Testis (tissue), 5 donors: ENCODE measurements at places on chromosomes 1 and 21. TPM values are rescaled to one million over a fixed set of nuclear protein-coding genes. Genes with fewer than 3 reads are reported as not detected.

DNA sequence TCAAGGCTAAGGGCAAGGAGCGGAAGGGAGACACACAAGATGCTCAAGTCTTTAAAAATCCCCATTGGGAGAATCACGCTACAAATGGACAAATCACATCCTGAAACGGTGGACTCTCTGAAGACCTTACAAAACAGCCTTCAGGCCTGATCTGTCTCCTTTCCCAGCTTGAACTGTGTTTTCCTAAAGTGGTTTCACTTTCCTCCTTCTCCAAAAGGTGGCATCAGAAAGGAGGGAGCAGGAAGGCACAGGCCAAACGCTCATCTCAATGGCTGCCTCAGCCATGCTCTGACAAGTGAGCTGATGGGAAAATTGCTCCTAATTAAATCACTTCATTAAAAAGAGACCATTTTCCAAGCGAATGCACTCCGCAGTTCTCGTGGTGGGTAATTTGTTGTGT, 47.7 kb downstream of the UTP25 start:
- H3K27me3 ChIP-seq: no peaks in the 10 kb centered on the region
- H3K27ac ChIP-seq: no peak overlapping the region
- no peaks in the 10 kb centered on the region for H3K36me3 ChIP-seq
- no peak for DNase-seq
- H3K4me1 ChIP-seq: no peaks in the 10 kb centered on the region
- H3K4me3 ChIP-seq: no peak overlapping the region

DNA sequence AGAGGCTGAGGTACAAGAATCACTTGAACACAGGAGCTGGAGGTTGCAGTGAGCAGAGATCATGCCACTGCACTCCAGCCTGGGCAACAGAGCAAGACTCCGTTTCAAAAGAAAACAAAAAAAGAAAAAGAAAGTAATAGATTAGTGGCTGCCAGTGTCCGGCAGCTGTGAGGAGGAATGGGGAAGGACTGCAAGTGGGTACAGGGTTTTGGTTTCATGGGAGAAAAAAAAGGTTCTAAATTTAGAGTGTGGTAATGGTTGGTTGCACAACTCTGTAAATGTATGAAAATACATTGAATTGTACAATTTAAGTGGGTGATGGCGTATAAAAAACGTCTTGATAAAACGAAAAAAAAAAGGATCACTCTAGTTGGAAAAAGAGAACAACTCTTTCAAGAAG, 6.7 kb downstream of the TAF1A start:
- no peak overlapping the region for H3K4me3 ChIP-seq
- no peak for DNase-seq
- no peaks in the 10 kb centered on the region for H3K36me3 ChIP-seq
- H3K27ac ChIP-seq: no peak overlapping the region
- H3K4me1 ChIP-seq: peaks cover 17% of the 10 kb centered on the region

DNA sequence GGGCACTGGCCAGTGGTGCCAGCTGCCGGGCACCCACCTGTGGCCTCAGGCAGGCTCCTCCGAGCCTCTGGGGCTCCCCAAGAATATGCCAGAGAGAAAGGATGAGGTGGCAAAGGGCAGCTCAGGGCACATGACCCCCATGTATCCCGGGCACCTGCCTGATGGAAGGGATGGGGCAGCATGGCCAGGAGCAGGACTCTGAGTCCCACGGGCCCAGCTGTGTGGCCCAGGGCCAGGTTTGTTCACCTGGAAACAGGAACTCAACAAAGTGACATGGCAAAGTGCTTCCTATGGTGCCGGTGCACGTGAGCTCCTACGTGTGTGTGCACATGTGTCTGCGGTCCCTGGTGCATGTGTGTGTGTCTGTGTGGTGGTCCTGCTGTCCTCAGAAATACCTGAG, 9.5 kb upstream of the GPR153 start:
- H3K4me1 ChIP-seq: no peaks in the 10 kb centered on the region
- no peaks in the 10 kb centered on the region for H3K36me3 ChIP-seq
- no peak for DNase-seq
- no peaks in the 10 kb centered on the region for H3K27me3 ChIP-seq
- H3K27ac ChIP-seq: no peak overlapping the region
- H3K4me3 ChIP-seq: no peak overlapping the region

GRCh38 chr1:115365738-115366137, 27.7 kb upstream of the NGF start:
- no peak overlapping the region for H3K4me3 ChIP-seq
- H3K4me1 ChIP-seq: peaks cover 4% of the 10 kb centered on the region

- H3K27ac ChIP-seq: no peak overlapping the region
- H3K27me3 ChIP-seq: no peaks in the 10 kb centered on the region
- H3K4me1 ChIP-seq: no peaks in the 10 kb centered on the region
- no peak overlapping the region for H3K4me3 ChIP-seq
- H3K36me3 ChIP-seq: no peaks in the 10 kb centered on the region
Observed at GRCh38 chr21:35748678-35749314, 311.5 kb downstream of the SETD4 start.

Gene SHE
- polyA plus RNA-seq: 50.9 TPM

GRCh38 chr1:155479205-155479604, 83.4 kb downstream of the ASH1L start:
- H3K27me3 ChIP-seq: no peaks in the 10 kb centered on the region
- no peaks in the 10 kb centered on the region for H3K4me1 ChIP-seq
- H3K36me3 ChIP-seq: no peaks in the 10 kb centered on the region
- no peak overlapping the region for H3K27ac ChIP-seq
- no peak overlapping the region for H3K4me3 ChIP-seq

Gene SMIM11
- 9.1 TPM for polyA plus RNA-seq

DNA sequence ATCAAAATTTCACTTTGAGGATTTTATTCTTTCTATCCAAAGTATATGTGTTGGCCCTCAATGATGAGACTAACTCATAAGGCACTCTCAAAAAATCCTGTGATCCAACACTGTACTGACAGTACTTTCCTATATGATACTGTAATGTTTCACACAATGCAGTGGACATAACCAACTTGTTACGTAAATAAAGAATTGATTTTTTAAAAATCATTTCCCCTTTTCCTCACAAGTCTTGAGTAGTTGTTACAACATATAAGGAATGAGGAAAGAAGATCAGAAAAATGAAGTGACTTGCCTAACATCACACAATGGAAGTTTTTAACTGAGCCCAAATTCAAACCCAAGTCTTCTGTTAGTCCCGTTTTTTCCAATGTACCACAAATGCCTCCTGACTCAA, 17.2 kb downstream of the PTP4A2 start:
- peak overlapping the region; percentile 42 for H3K27ac ChIP-seq
- no peaks in the 10 kb centered on the region for H3K27me3 ChIP-seq
- no peak for DNase-seq
- no peak overlapping the region for H3K4me3 ChIP-seq
- H3K36me3 ChIP-seq: no peaks in the 10 kb centered on the region
- H3K4me1 ChIP-seq: peaks cover 46% of the 10 kb centered on the region

- H3K4me1 ChIP-seq: peaks cover 4% of the 10 kb centered on the region
- no peak overlapping the region for H3K27ac ChIP-seq
- no peaks in the 10 kb centered on the region for H3K27me3 ChIP-seq
- no peak for DNase-seq
Observed at GRCh38 chr21:45886610-45887026, 95.0 kb upstream of the COL6A1 start.

GRCh38 chr1:116763116-116763786, 9.0 kb downstream of the CD2 start:
- no peaks in the 10 kb centered on the region for H3K36me3 ChIP-seq
- no peak for DNase-seq
- H3K4me1 ChIP-seq: no peaks in the 10 kb centered on the region

GRCh38 chr1:103997631-103998030, 247.9 kb downstream of the AMY1C start:
- H3K4me1 ChIP-seq: no peaks in the 10 kb centered on the region
- no peaks in the 10 kb centered on the region for H3K27me3 ChIP-seq
- no peaks in the 10 kb centered on the region for H3K36me3 ChIP-seq
- no peak overlapping the region for H3K27ac ChIP-seq
- no peak overlapping the region for H3K4me3 ChIP-seq
